ENCODE measurements at places on chromosomes 4 and X.

GRCh38 chr4:127162741-127163140 lies 470.0 kb upstream of the INTU start:
- DNase-seq: no peak

- DNase-seq: no peak
Observed at GRCh38 chr4:154329268-154329868, 162.2 kb downstream of the DCHS2 start.

GRCh38 chr4:123480706-123481418 lies 84.3 kb downstream of the SPRY1 start:
- DNase-seq: no peak

DNA sequence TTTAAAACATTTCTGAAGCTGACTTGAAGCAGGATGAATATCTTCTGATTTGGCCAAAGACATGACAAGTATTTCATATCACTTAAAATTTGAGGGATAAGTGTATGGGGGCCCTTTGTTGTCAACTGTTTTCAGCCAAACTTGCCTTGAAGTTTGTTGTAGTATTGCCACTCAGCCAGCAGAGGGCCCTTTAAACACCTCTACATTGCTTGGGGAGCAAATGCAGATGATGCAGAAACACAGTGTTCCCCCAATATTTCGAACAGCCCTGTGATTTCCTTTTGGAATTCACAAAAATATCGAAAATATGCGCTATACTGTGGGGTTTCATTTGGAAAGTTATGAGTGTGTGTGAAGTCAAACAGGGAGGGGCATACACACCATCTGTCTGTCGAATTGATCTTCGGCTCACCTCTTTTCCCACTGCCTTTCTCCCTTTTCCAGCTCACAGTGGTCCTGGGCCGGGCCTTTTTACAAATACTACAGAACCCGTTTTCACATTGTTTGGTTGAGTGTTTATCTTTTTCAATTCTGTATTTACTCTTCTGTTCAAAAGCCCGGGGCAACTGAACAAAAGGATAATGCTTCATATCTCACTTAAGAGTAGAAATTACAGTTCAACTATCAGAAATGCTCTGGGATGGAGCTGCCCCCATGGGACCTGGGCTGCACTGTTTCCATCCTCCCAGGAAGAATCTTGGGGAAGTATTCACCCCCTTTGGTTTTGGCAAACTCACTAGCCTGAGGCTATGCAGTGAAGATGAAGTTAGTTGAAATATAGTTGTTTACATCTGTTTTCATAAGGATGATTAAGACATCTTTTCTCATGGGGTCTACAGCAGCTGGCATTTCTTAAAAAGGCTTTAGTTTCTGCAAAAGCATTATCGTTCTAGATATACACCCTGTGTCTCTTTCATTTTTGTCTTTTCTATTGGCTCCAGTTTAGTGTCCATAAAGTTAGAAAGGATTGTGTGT lies 137.6 kb downstream of the EGF start:
- DNase-seq: no peak

DNA sequence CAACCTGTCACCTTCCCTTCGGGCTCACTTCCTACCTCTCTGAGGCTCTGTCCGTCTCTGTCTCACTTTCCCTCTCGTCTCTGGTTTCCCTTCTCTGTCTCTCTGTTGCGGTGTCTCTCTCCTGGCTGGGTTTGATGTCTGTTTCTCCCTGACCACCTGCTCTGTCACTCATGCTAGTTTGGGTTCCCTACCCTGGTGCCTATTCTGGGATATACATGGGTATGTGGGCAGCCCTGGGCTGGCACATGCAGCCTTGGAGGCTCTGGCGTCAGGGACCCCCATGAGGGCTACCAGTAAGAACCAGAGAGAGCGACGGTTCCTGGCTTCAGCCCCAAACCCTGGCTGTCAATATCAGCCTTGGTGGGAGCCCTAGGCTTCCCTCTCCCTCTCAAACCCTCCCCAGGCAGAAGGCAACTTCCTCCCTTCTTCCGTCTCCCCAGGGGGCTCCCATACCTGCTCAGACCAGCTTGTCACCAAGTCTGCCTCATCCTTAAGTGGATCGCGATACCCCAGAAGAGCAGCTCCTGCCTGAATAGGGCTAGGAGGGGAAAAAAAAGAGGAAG lies 314 bp downstream of the DNASE1L1 start:
- DNase-seq: no peak

DNA sequence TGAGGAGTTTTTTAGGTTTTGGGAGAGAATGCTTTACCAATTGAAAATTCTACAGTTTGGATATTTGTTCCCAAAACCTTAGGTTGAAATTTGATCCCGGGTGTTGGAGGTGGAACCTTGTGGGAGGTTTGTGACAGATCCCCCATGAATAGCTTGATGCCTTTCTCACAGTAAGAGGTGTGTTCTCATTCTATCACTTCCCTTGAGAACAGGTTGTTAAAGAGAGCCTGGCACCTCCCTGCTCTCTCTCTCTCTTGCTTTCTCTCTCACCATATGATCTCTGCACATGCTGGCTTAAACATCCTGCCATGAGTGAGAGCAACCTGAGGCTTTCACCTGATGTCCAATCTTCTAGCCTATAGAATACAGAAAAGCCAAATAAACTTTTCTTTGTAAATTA lies 1475.5 kb upstream of the AGA start:
- DNase-seq: no peak

- peak; percentile 52 for DNase-seq
Observed at GRCh38 chr4:39353478-39354253, 12.5 kb downstream of the RFC1 start.
